Gastroesophageal sphincter (tissue), 4 donors: ENCODE measurements at places on chromosomes 3 and 15. TPM values are rescaled to one million over a fixed set of nuclear protein-coding genes. Genes with fewer than 3 reads are reported as not detected.

DNA sequence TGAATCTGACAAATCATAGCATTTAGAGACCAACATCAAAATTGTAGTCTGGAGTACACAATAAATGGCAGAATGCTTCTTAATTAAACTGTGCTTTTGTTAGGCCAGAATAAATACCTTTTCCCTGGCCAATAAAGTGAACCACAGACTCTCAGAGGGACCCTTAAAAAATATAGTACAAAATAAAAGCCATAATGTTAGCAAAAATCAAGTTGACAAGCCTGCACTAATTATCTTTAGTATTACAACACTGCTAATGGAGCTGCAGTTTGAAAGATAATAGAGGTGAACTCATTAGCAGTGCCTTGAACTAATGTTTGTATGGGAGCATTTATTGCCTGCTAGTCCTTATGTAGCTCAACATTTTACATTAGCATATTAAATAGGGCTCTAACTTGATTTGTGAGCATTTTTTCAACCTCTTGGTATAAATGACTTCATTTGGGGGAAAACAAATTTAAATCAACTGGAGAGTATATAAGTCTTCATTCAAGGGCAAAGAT is 801.3 kb downstream of the EPHA3 start:
- ATAC-seq: no peak

DNA sequence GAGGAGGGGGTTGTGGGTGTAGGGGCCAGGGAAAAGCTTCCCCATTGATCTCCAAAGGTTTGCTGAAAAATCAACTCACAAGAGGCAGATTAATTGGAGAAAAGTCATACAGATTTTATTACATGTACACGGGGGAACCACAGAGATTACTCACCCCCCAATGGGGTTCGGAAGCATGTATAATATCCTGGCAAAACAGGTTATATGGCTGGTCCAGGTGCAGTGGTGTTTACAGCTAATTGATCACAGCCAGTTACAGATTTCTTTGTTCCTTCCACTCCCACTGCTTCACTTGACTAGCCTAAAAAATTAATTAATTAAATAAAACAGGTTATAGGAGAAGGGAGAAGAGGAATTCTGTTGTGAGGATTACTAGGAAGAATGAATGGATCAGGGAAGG is 22.4 kb downstream of the PRKCI start:
- no peak for ATAC-seq

GRCh38 chr15:52233405-52233804 is 42.2 kb upstream of the GNB5 start:
- ATAC-seq: no peak

- no peak for ATAC-seq
Measured at GRCh38 chr3:42717306-42717705, 14.7 kb upstream of the HHATL start.

DNA sequence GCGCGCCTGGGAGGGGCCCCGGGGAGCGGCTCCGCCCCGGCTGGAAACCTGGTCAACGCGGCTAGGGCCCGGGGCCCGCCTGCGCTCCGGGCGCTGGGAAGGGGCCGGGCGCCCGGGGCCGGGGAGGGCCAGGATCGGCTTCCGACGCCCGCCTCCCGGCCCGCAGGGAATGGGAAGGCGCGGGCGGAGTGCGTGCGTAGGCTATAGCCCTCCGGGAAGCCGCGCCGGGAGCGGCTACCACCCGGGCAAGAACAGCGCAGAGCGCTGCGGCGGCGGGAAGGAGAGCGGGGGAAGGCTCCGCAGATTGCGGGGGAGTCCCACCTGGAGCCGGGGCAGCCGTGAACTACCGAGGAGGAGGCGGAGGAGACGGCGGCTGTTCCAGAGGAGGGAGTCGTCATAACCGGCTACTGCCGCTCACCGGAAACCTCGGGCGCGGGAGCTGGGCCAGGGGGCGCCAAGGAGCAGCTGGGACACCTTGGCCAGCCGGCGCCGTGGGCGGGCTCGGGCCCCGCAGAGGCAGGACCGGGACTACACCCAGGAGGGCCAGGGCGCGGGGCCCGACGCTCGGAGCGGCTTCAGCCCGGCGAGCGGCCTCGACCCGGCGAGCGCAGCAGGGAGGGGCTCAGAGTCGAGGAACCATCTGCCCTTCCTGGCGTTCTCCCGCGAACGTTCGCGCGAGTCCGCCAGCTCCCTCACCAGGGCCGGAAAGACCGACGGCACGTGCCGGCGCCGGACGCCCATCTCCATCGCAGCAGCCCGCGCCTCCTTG is at the start of gene EOGT:
Gene EOGT (minus strand): TSS at position 432 of the 769 bp plus-strand sequence. CDS start 3,838 bp downstream, outside the sequence.
- ATAC-seq: peak; percentile 90

DNA sequence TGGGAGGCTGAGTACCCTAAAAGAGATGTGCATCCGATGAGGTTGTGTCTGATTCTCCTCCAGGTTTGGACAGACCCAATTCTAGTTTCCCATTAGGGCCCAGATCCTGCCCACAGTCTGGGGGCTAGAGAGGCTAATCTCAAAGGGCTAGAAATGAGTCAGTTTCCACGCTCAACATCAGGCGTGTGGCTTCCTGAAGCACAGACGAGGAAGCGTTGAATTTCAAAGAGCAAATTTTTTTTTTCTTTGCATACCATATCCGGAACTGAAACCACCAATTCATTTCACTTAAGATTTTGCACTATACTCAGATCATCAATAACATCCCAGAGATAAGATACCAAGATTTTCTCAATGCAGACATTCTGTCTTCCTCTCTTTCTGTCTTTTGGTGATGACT is 173.8 kb upstream of the BCL6 start:
- no peak for ATAC-seq

- ATAC-seq: no peak
Measured at GRCh38 chr15:31477851-31478701, 151.4 kb downstream of the KLF13 start.

DNA sequence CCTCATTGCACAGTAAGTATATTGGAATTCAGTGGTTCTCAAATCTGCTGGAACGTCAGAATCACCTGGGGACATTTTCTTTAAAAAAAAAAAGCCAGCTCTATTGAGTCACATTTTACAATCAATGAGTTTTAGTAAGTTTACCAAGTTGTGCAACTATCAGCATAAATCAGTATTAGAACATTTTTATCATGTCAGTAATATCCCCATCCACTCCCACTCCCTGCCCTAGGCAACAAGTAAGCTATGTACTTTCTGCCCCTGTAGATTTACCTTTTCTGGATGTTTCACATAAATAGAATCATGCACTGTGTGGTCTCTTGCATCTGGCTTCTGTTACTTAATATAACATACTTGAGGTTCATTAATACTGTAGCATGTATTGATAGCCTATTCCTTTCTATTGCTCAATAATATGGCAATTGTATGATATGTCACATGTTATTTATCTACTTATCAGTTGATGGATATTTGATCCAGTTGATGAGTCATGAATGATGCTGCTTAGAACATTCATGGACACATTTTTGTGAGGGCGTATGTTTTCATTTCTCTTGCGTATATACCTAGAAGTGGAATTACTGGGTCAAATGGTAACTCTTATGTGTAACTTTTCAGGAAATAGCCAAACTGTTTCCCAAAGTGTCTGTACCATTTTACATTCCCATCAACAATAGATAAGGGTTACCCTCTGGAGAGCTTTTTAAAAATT is 180.5 kb downstream of the THSD4 start:
- peak; percentile 11 for ATAC-seq

DNA sequence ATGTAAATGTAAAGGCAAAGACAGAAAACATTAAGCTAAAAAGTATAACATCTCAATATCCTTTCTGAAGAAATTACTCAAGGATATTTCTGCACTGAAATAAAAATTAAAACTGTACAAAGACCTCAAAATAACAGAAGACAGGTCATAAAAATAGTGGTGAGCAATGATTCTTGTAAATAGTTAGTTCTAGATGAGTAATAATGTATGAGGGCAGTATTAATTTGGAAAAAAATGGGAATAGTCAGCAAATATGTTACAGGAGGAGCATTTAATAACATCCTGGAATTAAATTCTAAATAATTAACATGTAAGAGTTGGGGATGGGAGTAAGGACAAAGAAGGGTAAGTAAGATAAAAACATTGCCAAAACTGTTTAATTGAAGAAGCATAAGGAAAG is 247.5 kb downstream of the DTWD1 start:
- ATAC-seq: no peak

GRK7 gene
- total RNA-seq: not detected

DNA sequence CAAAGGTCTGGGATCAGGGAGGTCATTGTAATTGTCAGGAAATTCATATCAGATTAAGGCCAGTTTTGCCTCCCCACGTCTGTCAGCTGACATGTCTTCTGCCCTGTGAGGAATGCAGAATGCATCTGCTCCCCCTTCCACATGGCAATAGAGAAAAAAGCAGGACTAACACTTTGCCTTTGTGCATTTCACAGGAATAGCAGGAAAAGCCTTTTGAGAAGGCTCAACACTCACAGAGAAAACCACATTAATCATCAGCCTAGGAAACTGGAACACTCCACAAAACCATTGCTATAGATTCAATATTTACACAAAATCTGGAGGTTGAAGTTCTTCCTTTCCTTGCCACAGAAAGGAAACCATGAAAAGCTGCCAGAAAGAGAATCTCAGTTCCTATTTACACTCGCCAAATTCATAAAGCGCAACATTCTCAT is 165.2 kb upstream of the HES1 start:
- no peak for ATAC-seq

DNA sequence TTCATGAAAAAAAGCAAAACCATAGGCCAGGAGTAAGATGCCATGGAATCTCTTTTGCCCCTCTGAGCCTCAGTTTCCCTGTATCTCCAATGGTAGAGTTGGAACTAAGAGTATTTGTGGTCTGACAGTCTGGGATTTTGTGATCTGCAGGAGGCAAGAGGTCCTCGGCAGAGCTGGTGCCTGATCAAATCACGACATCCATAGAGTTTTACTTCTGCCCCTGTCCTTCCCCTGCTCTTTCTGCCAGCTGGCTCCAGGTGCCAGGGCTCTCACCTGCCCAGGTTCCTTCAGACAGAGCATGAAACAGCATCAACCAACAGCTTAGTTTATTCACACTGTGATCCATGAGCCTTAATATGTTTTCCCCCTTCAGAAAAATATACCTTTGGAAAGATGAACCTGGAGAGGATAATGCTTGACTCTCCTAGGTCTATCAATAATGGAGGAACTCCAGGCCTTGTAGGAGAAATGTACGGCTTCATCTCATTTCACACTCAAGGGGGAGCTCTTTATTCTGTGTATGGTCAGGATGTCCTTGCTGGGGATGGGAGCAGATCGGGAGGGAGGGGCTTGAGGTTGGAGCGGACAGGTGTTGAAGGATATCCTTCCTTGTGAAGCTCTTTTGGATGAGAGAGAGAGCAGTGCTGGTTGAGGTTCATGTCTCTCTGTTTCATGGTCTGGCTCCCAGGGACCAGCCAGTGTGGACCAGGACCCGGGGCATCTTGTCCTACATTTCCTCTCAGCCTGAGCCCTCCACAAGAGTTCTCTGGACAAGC is 309.9 kb downstream of the RPLP1 start:
- no peak for ATAC-seq
